Umbilical cord (tissue), 2 donors: ENCODE measurements at places on chromosomes 6 and 20. TPM values are rescaled to one million over a fixed set of nuclear protein-coding genes. Genes with fewer than 3 reads are reported as not detected.

NRSN1 gene
- total RNA-seq = 6.5 TPM

TFB1M gene
- total RNA-seq = 14.0 TPM

HLA-DPA1 gene
- total RNA-seq = 24.8 TPM

SLC18B1 gene
- total RNA-seq = 4.1 TPM

GMPR gene
- total RNA-seq = 35.2 TPM

PGBD1 gene
- total RNA-seq = 9.9 TPM

CCDC170 gene
- 1.4 TPM for total RNA-seq

CGA gene
- 8.2 TPM for total RNA-seq

RAET1E gene
- total RNA-seq = 6.3 TPM

CALHM6 gene
- total RNA-seq = 25.5 TPM

STMND1 gene
- 6.3 TPM for total RNA-seq

FNDC11 gene
- total RNA-seq = 1.2 TPM

CLPSL2 gene
- total RNA-seq = not detected

PIM1 gene
- total RNA-seq = 52.0 TPM

AVP gene
- total RNA-seq = not detected

LTB gene
- 0.96 TPM for total RNA-seq

TFAP2D gene
- total RNA-seq = not detected

PPIL6 gene
- total RNA-seq = 1.4 TPM

CST5 gene
- total RNA-seq = not detected

ADGRF5 gene
- total RNA-seq = 2.2 TPM

GPSM3 gene
- 1.2 TPM for total RNA-seq

UNC5CL gene
- not detected for total RNA-seq

ZBTB12 gene
- total RNA-seq = 1.9 TPM
